ENCODE measurements at places on chromosomes 7 and 10.

DNA sequence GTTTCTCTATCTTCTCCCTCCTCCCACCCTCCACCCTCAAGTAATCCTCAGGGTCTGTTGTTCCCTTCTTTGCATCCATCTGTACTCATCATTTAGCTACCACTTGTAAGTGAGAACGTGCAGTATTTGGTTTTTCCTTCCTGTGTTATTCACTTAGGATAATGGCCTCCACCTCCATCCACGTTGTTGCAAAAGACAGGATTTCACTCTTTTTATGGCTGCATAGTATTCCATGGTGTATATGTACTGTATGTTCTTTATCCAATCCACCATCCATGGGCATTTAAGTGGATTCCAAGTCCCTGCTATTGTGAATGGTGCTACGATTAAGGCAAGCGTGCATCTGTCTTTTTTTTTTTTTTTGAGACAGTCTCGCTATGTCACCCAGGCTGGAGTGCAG is 72.4 kb downstream of the PROSER2 start:
- DNase-seq, result no peak

GRCh38 chr10:69069090-69070042 is 18.5 kb upstream of the SRGN start:
- no peak for DNase-seq

GRCh38 chr7:28536259-28536658 is 123.9 kb downstream of the CREB5 start:
- DNase-seq, result no peak

DNA sequence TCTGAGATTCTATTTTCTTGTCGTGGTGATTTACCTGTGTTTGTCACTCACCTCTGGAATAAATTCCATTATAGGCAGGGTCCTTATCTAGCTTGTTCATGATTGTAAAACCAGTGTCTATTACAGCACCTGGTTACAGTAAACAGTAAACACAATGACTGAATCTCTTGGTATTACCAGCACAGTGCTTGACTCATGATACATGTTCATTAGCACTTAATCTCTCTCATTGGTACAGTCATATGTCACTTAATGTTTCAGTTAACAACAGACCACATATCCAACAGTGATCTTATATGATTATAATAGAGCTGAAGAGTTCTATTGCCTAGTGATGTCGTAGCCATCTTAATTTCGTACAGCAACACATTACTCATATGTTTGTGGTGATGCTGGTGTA is 1.6 kb upstream of the TASOR2 start:
- DNase-seq, result no peak

DNA sequence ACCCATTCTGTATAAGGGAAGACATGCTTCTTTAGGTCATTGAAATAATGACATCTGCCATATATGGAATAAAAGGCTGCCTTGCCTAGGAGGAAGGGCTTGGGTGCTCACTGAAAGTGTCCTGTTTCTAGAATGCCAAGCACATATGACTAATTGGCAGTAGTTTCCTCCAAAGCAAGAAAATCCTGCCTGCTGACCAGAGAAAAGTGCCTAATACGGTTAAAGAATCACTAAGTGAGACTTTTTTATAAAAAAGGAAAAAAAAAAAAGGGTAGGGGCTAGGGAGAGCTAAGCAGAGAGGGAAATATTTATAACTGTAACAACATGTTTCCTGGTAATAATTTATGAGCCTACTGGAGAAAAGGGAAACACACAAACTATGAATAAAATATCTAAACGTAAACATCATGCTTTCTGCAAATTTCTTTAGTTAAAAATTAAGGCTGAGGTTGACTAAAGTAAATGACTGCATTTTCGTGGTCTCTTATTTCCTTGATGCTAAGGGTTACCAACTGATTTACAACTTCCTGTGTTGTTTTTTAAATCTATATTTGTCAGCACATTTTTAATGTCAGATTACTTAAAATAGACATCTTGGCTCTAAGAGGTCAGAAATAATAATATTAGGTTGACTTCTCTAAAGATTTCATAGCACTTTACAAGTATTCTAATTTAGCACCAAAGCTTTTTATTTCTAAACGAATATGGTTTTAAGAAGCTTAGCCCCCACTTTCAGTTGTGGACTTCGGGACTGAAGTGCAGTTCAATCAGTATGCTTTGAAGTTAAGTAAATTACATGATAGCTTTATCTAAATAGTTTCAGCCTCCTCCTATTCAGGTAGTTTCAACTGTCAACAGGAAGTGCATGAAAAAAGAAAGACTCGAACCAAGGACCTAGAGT is 89.6 kb downstream of the CABCOCO1 start:
- no peak for DNase-seq

DNA sequence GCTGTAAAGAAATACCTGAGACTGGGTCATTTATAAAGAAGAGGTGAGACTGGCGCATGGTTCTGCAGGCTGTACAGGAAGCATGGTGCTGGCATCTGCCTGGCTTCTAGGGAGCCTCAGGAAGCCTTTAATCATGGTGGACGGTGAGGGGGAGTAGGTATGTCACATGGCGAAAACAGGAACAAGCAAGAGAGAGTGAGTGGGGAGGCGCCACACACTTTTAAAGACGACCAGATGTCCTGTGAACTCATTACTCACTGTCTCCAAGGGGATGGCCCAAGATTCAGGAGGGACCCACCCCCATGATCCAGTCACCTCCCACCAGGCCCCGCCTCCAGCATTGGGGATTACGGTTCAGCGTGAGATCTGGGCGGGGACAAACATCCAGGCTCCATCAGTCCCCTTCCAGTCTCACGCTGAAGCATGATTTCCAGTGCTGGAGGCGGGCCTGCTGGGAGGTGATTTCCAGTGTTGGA is 3.2 kb downstream of the ZNF316 start:
- DNase-seq, result peak; percentile 68

GRCh38 chr10:63915240-63915639 is 394.0 kb downstream of the REEP3 start:
- no peak for DNase-seq

GRCh38 chr7:156609010-156609877 is 31.3 kb upstream of the RNF32 start:
- no peak for DNase-seq

- no peak for DNase-seq
These were observed 164.2 kb upstream of the ITGB1 start for GRCh38 chr10:33122014-33122809.

DNA sequence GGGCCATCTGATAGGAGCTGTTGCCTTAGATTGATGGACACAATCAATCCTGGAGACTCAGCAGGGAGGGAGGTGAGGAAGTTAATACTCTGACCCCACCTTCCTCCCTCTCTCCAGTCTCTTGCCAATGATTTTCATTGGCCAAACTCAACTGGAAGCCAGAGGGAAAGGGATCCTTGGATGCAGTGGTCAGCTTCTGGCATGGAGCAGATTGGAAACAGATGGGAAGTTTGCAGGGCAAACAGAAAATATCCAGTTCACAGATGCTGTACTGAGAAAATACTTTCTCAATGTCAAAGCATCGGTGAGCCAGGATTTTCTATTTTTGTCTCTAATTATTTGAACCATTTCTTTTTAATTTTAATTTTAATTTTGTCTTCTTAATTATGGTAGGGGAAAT is 170.8 kb downstream of the BBS9 start:
- no peak for DNase-seq

GRCh38 chr10:83212632-83213334 is 926.5 kb upstream of the GHITM start:
- no peak for DNase-seq

GRCh38 chr7:37977243-37977642 is 56.8 kb downstream of the EPDR1 start:
- no peak for DNase-seq

GRCh38 chr7:69836702-69837101 is 238.4 kb downstream of the AUTS2 start:
- no peak for DNase-seq

GRCh38 chr7:1106793-1107421 is 19.0 kb downstream of the GPER1 start:
- DNase-seq, result no peak

DNA sequence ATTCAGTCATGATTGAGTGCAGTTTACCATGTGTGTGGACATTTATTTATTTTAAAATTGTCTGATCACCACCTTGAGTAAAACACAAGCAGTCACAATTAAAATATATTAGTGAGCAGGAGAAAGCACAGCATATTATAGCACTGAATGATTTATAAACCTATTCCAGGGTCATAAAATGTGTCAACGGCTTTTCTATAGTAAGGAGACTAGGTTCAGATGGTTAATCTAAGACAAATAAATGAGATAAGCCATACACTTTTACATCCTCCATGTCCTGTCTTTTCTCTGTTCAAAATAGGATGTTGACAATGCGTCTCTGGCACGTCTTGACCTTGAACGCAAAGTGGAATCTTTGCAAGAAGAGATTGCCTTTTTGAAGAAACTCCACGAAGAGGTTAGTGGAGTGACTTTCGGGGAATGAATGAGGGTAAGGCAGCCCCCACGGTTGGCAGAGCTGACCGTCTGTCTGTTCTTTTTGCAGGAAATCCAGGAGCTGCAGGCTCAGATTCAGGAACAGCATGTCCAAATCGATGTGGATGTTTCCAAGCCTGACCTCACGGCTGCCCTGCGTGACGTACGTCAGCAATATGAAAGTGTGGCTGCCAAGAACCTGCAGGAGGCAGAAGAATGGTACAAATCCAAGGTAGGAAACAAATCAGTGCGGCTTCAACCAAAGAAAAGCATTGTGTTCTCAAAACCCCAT is 5.4 kb downstream of the VIM start:
- no peak for DNase-seq
